Chondrocyte (in vitro differentiated cells): ENCODE measurements at places on chromosomes 7 and 10. TPM values are rescaled to one million over a fixed set of nuclear protein-coding genes. Genes with fewer than 3 reads are reported as not detected.

Gene NXPH1
- total RNA-seq, result not detected in 3 replicates

GRCh38 chr7:47669178-47669891 lies 87.4 kb upstream of the TNS3 start:
- DNase-seq, result peak; percentile 88
- H3K36me3 ChIP-seq, result no peaks in the 10 kb centered on the region
- H3K4me1 ChIP-seq, result peaks cover 56% of the 10 kb centered on the region
- peak overlapping the region; percentile 97 for H3K27ac ChIP-seq

- DNase-seq, result no peak
- no peaks in the 10 kb centered on the region for H3K27me3 ChIP-seq
- no peak overlapping the region for H3K4me3 ChIP-seq
- H3K4me1 ChIP-seq, result no peaks in the 10 kb centered on the region
- no peak overlapping the region for H3K27ac ChIP-seq
Observed at GRCh38 chr7:77954773-77955555, 156.4 kb downstream of the PHTF2 start.

DNA sequence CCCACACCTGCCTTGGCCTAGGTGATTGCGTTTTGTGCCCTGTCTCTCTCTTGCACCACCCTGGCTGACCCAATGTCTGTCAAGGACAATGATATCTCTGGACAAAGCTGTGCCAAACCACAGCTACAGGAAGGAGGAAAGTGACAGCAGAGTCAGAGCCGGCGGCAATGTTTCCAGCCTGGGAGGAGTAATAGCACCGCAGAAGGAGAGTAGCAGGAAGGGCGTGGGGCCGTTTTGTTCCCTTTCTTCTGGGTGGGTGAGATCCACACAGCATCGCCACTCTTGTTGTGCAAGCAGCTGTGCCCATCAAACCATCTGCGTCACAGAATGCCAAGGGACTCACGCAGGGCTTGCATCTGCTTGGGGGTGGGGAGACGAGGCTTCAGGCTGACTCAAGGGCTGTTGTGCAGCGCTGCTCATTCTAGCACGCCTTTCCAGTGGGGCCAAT lies 341.6 kb upstream of the AUTS2 start:
- H3K27ac ChIP-seq, result no peak overlapping the region
- no peaks in the 10 kb centered on the region for H3K4me1 ChIP-seq
- peaks cover 1% of the 10 kb centered on the region for H3K36me3 ChIP-seq
- no peak overlapping the region for H3K4me3 ChIP-seq
- peaks cover 25% of the 10 kb centered on the region for H3K27me3 ChIP-seq

DNA sequence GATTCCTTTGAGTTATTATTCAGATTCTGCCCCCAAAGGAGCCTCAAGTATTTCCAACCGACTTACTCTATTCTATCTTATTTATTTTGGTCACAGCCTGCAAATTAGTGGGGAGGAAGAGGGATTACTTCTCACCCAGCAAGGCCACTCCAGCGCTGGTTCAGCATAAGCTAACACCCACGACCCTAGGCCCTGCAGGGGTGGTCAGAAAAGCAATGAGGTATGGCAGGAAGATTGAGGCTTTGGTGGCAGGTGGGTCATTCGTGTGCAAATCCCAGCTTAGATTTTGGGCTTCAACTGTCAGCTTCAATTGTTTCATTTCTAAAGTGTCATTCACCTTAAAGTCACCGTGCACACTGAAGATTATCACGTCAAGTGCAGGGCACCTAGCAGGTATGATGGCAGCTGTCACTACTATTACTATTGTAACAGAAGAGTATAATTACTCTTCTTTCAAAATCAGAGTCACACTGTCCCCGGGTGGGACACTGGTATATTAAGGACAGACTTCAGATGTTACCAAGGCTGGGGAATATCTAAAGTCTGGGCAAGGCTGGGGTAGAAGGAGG lies 48.8 kb upstream of the OPTN start:
- H3K4me3 ChIP-seq, result no peak overlapping the region
- H3K4me1 ChIP-seq, result peaks cover 4% of the 10 kb centered on the region
- no peaks in the 10 kb centered on the region for H3K36me3 ChIP-seq
- DNase-seq, result no peak
- peaks cover 7% of the 10 kb centered on the region for H3K27me3 ChIP-seq

Gene ASB4
- total RNA-seq, result not detected in 3 replicates

- H3K36me3 ChIP-seq, result no peaks in the 10 kb centered on the region
- DNase-seq, result peak; percentile 84
- H3K27ac ChIP-seq, result no peak overlapping the region
- H3K4me3 ChIP-seq, result no peak overlapping the region
- no peaks in the 10 kb centered on the region for H3K4me1 ChIP-seq
Observed at GRCh38 chr10:42998481-42999384, 78.1 kb upstream of the RET start.

- H3K27me3 ChIP-seq, result peaks cover 46% of the 10 kb centered on the region
- peaks cover 7% of the 10 kb centered on the region for H3K4me1 ChIP-seq
- H3K36me3 ChIP-seq, result peaks cover 16% of the 10 kb centered on the region
- H3K4me3 ChIP-seq, result peak overlapping the region; percentile 45
- no peak overlapping the region for H3K27ac ChIP-seq
Observed at GRCh38 chr7:101302641-101303101, 18.9 kb downstream of the IFT22 start.

DNA sequence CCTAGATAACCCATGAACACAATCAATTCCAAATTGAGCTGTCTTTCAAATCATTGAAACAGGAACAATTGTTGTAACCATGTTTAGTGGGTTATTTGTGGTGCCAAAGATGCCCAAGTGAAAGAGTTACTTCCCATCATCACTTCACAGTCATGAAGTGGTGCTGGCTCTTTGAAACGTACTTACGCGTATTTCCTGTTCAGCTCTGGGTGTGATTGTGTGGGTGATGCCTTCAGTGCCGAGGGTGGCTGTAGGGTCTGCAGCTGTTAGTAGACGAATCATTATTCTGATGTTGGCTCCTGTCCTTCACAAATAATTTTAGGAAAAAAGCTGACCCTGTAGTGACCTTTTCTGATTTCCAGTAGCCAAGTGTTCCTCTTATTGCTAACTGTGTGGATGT lies 323.1 kb upstream of the KIAA1217 start:
- no peaks in the 10 kb centered on the region for H3K4me1 ChIP-seq
- H3K27ac ChIP-seq, result no peak overlapping the region
- H3K27me3 ChIP-seq, result peaks cover 5% of the 10 kb centered on the region
- H3K4me3 ChIP-seq, result no peak overlapping the region

- H3K4me1 ChIP-seq, result peaks cover 83% of the 10 kb centered on the region
- H3K4me3 ChIP-seq, result no peak overlapping the region
- no peaks in the 10 kb centered on the region for H3K27me3 ChIP-seq
- no peaks in the 10 kb centered on the region for H3K36me3 ChIP-seq
- H3K27ac ChIP-seq, result peak overlapping the region; percentile 82
- DNase-seq, result no peak
Observed at GRCh38 chr10:3892440-3893425, 107.7 kb upstream of the KLF6 start.

DNA sequence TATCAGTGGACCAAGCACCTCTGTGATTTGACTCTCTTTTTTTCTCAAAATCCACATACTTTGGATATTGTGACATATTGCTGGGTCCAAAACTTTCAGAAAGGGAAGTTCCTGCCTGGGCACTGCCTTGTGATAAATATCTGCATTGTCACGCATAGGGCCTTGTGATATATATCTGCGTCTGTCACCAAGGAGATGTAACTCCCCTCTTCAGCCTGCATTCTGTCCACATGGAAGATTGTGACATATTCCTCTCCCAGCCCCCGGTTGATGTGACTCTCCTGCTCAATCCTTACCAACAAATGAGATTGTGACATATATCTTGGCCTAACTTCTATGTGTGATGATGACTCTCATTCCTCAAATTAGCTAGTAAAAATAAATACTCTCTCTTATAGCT lies 25.4 kb upstream of the ZNF107 start:
- no peak overlapping the region for H3K27ac ChIP-seq
- H3K4me1 ChIP-seq, result no peaks in the 10 kb centered on the region
- no peak for DNase-seq
- no peak overlapping the region for H3K4me3 ChIP-seq
- no peaks in the 10 kb centered on the region for H3K27me3 ChIP-seq

Gene CPA2
- not detected in 3 replicates for total RNA-seq

DNA sequence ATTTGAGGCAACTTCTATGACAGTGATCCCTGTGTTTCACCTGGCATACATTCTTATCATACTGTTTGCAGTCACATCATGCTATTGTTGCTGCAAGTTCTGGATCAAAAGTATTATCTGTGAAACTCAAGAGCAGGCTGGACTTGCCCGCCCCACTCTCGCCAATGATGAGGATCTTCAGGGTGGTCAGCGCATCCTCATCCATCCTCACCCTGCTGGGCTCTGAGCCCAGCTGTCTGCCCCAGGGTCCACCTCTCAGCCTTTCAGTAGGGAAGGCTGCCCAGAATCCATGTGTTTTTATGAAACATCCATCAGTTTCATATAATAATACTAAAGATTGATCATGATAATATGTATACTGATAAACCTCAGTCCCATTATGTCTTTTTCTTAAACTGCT lies 55.4 kb upstream of the KIF5B start:
- no peaks in the 10 kb centered on the region for H3K27me3 ChIP-seq
- DNase-seq, result no peak
- H3K27ac ChIP-seq, result peak overlapping the region; percentile 68
- peaks cover 25% of the 10 kb centered on the region for H3K4me1 ChIP-seq

GRCh38 chr7:50371551-50372021 lies 67.1 kb downstream of the IKZF1 start:
- H3K36me3 ChIP-seq, result no peaks in the 10 kb centered on the region
- DNase-seq, result no peak
- H3K27me3 ChIP-seq, result peaks cover 24% of the 10 kb centered on the region
- H3K4me3 ChIP-seq, result no peak overlapping the region
- H3K4me1 ChIP-seq, result no peaks in the 10 kb centered on the region

- no peak for DNase-seq
- no peaks in the 10 kb centered on the region for H3K27me3 ChIP-seq
Observed at GRCh38 chr7:132441935-132442334, 134.3 kb downstream of the PLXNA4 start.

Gene LIMK1
- total RNA-seq, result 39.1 to 46.5 TPM (median 41.5 TPM) in 3 replicates

Gene ZWINT
- total RNA-seq, result 9.6 to 21.8 TPM (median 10.2 TPM) in 3 replicates
